A549 treated with CORT108297 at 1 μM for 4 hours (cell line): ENCODE measurements at places on chromosomes 4 and X. TPM values are rescaled to one million over a fixed set of nuclear protein-coding genes. Genes with fewer than 3 reads are reported as not detected.

The ANTXR2 gene
- total RNA-seq, result 3.6 to 4.4 TPM (median 4.3 TPM) in 5 replicates

The TBX22 gene
- total RNA-seq, result not detected in 5 replicates

The ZNF330 gene
- total RNA-seq, result 24.6 to 31.3 TPM (median 26.0 TPM) in 5 replicates

The CLGN gene
- total RNA-seq, result 4.2 to 7.4 TPM (median 5.2 TPM) in 5 replicates

The CTAG1A gene
- not detected in 5 replicates for total RNA-seq

The CYSLTR1 gene
- not detected in 5 replicates for total RNA-seq

The COL25A1 gene
- total RNA-seq, result not detected in 5 replicates

The ZNF630 gene
- total RNA-seq, result 0.21 to 0.38 TPM (median 0.26 TPM) in 5 replicates

The RP2 gene
- total RNA-seq, result 8.7 to 14.6 TPM (median 10.4 TPM) in 5 replicates

The NIPAL1 gene
- 0.68 to 1.1 TPM (median 0.86 TPM) in 5 replicates for total RNA-seq

The UFSP2 gene
- total RNA-seq, result 11.9 to 15.6 TPM (median 13.9 TPM) in 5 replicates

The SLC26A1 gene
- total RNA-seq, result 0.10 to 0.34 TPM (median 0.23 TPM) in 5 replicates

The SSX4 gene
- total RNA-seq, result not detected in 5 replicates

The VCX gene
- total RNA-seq, result not detected in 5 replicates

The AMOT gene
- total RNA-seq, result 0.02 to 0.07 TPM (median 0.02 TPM) in 5 replicates

The TRO gene
- 0.52 to 0.77 TPM (median 0.69 TPM) in 5 replicates for total RNA-seq

The TRIM61 gene
- total RNA-seq, result not detected in 5 replicates

The EVC gene
- total RNA-seq, result 8.7 to 15.2 TPM (median 12.6 TPM) in 5 replicates

The FANCB gene
- total RNA-seq, result 3.0 to 3.5 TPM (median 3.4 TPM) in 5 replicates

The EDNRA gene
- 0.20 to 0.47 TPM (median 0.35 TPM) in 5 replicates for total RNA-seq
